ENCODE measurements at places on chromosomes 1 and 21.
A peak's percentile ranks its signal among the peaks of the same experiment; 100 is the strongest.

GRCh38 chr1:40362699-40363098 lies 10.8 kb upstream of the SMAP2 start:
- DNase-seq, result peak; percentile 69

- DNase-seq, result no peak
These were observed 2.0 kb downstream of the LRRC7 start for GRCh38 chr1:69569576-69570328.

- no peak for DNase-seq
These were observed 32.4 kb downstream of the MAPKAPK2 start for GRCh38 chr1:206716870-206717673.

GRCh38 chr1:167983797-167984420 lies 47.0 kb upstream of the MPC2 start:
- DNase-seq, result peak; percentile 55

DNA sequence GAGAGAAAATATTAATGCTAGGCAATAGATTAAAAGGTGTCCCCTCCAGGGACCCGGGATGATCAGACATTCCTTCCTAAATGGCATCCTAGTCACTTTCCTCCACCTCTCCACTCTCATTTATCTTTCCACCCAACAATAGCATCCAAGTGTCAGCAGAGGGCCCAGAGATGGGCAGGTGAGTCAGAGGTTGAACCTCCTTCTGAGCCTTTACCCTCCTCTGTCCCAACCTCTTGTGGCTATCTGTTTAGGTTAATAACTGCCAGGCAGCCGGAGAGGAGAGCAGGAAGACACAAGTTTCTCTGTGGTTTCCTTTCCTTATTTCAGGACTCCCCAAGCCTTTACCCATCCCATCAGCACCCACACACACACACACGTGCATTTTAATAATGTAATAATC lies 4.1 kb downstream of the GJA5 start:
- DNase-seq, result no peak

DNA sequence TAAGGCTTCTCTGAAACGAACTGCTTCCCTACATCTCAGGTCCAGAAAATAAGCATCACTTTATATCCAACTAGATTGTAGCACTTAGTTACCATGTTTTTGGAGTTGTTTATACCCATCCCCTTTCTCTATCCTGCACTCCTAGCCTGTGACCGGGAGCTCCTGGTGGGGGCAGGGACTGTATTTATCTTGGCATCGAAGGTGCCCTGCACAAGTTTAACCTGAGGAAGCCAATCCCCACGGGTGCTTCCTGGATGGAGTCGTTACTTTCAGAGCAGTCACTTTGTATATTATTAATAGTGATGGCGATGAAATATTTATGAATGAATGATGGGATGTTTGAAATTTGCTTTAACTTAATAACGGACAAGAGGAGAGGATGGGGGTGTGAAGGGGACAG lies 73.9 kb downstream of the KLHDC7A start:
- DNase-seq, result no peak
